ENCODE measurements at places on chromosomes 5 and 9.

GRCh38 chr9:23586906-23587305 lies 239.1 kb downstream of the ELAVL2 start:
- DNase-seq = no peak

- no peak for DNase-seq
Observed at GRCh38 chr9:131707733-131708157, 32.1 kb downstream of the RAPGEF1 start.

GRCh38 chr9:11871852-11872251 lies 821.3 kb upstream of the TYRP1 start:
- no peak for DNase-seq

DNA sequence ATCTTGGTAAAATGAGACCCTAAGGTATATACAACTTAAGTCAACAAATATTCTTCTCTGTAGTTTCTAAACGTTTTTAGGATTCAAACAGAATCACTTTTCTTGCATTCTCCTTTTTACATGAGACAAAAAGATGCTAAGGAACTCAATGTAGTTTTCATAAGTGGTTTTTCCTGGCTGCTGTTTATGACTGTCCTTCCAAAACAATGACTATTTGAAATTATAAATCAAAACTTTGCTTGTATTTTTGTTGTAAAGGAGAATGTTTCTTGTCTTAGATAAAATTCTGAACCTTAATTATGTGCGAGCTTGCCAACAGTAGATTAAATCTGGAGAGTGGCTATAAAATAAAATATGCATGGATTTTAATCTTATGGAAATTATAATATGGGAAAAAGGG lies 53.8 kb downstream of the GRIN3A start:
- DNase-seq = no peak

DNA sequence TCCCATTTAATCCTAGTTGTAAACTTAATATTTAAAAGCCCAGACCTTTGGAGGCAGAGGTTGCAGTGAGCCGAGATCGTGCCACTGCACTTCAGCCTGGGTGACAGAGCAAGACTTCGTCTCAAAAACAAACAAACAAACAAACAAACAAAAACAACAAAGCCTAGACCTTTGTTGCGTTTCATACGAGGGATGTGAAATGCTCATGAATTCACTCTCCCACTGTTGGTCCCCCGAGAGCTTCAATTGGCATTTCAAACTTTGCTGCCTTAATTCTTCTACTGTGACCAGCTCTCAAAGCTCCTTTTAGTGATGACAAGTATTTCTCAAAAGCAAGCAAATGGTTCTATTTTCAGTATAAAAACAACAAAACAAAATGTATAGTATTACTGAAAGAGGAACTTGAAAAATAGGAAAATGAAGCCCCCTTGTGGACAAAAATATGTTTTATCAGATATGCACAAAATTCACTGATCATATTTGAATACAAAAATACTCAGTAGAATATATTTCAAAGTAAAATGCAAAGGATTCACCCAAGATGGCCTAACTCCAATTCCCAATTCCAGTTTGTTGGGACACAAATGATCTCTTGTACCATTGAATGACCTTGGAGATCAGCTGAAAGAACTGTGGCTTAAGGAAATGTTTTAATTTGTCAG lies 140.4 kb downstream of the ESM1 start:
- no peak for DNase-seq

DNA sequence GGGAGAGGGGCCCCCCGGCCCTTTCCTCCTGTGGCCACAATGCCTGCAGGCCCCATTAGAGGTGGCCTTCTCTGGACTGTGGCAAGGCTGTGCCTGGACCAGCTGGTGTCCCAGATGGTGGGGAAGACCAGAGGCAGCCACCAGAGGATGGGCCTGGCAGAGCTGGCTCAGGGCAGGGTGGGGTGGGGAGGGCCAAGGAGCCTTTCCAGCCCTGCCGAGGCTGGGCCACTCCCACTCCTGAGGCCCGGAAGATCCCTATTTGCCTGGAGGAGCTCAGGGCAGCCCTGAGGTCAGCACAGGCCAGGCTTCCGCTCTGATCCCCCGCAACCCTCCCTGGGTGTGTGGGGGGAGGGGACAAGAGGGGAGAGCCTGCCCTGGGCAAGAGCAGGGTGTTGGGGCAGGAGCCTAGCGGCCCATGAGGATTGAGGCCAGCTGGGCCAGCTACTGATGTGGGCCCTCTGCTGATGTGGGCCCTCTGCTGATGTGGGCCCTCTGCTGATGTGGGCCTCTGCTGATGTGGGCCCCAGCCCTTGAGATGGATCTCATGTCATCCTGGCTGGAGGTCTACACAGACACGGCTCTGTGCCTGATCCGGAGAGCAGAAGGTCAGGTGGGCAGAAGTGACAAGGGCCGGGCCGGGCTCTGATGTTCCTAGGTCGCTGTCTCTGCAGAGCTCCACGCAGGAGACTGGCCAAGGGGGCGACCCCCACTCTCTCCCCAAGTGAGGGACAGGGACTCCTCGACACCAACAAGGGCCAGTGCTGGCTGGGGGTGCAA lies 6.0 kb downstream of the MRPS2 start:
- DNase-seq = no peak

- no peak for DNase-seq
Observed at GRCh38 chr9:137234758-137235423, 4.2 kb downstream of the SLC34A3 start.

DNA sequence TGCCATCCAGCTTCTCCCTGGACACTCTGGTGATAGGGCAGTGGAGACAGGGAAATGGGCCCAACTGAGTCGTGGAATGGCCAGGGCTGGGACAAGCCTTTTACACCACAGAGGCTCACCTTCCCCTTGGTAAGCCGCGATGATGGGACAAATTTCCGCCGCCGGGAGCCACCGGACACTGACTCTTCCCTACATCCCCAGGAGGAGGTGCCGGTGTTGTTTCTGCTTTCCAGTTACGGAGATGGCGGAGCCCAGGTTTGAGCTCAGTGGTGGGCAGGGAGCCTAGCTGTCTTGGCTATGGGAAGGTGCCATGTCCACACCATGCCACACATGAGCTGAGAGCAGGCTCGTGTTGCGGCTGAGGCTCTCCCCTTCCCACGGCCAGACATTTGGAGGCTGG lies 19.9 kb upstream of the WNK2 start:
- DNase-seq = no peak

DNA sequence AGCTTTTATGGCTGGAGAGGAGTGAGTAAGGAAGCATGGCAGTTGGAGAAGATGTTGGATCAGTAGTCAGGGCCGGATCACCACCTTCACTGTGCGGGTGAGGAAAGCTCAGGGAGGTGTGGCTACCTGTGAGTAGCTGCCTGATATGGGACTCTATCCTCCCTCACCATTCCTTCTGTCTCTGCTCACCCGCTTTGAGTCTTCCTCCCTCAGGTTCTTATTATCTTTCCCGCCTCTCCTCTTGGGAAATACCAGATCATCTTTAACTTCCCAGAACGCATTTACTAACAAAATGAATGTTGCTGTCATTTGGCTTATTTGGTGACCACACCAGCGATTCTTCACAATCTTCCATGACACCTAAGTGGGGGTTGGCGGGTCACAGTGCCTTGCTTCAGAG lies 140.7 kb upstream of the GPR151 start:
- no peak for DNase-seq

DNA sequence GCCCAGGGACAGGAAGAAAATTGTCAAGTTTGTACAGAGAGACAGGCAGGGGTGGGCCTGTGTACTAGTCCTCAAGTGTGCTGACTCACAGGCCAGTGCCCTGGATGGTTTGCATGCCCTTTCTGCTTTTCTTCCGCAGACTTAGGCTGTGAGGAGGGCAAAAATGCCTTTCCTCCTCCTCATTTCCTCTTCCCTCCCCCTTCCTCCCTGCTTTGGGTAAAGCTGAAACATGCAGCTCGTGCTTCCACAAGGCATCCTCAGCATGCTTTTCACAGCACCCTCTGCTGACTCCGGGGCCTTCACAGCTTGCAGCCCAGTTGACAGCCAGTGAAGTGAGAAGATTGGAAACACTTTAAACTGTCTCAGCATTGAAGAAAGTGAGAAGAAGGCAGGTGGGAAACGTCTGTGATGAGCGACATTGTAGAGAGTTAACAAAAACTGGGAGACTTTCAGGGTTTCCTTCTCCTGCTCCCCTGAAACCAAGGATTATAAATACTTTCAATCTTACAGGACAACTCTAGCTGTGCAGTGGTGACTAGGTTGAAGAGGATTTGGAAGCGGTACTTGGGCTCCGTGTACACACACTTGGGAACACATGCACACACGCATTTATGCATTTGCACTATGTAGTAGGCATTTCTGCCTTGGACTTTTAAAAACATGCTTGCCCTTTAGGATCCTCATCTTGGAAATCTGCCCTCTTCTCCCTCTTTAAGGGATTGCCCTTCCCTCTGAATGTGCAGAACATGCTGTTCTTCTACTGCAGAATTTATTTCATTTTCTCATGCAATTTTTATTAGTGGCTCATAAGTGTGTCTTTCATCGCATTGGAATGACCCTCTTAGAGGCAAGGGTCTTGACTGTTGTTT lies 138.8 kb downstream of the GRIA1 start:
- DNase-seq = no peak

GRCh38 chr5:35159370-35159742 lies 70.9 kb downstream of the PRLR start:
- DNase-seq = no peak

GRCh38 chr5:111704452-111705085 lies 52.4 kb downstream of the NREP start:
- no peak for DNase-seq

GRCh38 chr5:107593009-107593408 lies 77.7 kb downstream of the EFNA5 start:
- DNase-seq = no peak

- no peak for DNase-seq
Observed at GRCh38 chr9:114962809-114963208, 32.4 kb upstream of the TNFSF8 start.

DNA sequence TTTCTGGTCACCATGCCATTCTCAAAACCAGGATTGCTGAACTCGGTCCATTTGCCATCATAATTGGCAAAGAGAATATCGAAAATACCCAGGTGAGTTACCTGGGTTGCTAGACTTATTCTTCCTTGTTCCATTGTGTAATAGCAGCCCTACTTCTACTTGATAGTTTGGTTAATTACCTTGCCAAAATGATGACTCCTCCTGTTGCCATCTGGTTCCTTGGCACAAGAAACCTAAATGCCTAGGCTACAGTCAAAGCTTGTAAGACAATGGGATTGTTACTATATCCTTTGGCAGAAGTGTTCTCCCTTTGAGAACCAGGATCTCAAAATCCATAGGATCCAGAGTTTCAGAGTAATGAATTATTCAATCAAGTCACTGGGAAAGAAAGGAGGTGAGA lies 373.2 kb upstream of the ACTBL2 start:
- DNase-seq = no peak

- no peak for DNase-seq
Observed at GRCh38 chr9:6692433-6692832, 46.9 kb upstream of the GLDC start.

- DNase-seq = no peak
Observed at GRCh38 chr5:75720882-75721281, 3.6 kb upstream of the POC5 start.

GRCh38 chr5:102583276-102584124 lies 84.7 kb upstream of the SLCO6A1 start:
- DNase-seq = no peak

- no peak for DNase-seq
Observed at GRCh38 chr9:129289131-129289731, 111.2 kb upstream of the IER5L start.

DNA sequence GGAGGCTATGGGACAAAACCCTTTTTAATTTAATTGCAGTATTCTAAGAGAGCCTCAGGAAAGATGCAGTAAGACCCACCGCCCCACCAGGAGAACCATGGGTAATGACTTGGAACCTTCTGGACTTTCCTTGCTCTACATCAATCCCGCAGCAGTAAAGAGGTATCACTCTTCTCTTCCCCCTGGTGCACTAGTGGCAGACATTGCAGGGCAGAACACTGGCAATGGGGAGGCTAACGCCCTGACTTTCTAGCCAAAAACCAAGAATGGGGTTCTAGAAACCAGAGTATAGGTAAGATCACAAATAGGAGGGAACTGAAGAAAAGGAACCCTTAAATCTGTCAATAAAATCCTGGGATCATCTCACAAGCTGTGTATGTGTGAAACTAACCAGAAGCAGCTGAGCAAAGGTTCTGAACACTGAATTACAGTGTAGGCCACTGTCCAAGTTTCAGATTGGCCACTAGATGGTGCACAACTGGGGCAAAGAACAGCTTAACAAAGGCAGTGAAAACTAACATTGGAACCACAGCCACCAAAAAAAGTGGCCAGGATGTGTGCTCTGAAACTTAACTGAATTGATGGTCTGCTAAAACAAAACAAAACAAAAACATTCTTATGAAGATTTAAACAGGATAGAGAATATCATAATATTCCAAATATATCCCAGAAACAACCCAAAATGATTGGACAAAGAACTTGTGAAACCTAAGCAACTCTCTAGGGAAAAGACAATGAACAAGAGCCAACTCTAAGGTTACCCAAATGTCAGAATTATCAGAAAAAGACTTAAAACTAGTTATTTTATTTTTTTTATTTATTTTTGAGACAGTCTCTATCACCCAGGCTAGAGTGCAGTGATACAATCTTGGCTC lies 6.6 kb upstream of the FAM151B start:
- no peak for DNase-seq

DNA sequence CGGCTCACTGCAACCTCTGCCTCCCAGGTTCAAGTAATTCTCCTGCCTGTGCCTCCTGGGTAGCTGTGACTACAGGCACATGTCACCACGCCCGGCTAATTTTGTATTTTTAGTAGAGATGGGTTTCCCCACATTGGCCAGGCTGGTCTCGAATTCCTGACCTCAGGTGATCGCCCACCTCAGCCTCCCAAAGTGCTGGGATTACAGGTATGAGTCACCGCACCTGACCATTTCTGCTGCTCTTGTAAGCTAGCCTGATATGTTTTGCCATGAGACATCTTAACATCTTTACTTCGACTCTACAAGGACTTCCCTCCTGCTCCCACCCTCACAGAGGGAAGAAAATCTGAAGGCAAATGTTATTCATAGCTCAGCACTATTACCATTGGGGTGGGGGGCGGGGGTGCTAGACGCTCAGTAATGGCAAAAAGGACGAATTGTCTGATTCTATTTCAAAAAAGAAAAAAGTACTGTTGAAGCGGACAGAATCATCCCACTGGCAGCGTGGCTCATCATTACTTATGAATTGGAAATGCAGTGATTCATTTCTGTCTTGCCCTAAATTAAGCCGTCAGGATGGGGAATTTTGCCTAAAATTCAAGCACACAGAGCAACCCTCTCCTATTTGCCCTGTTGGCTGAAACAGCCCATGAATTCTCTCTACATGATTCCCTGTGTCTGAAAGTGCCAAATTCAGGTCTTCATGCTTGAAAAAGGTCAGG lies 46.4 kb upstream of the WWC1 start:
- no peak for DNase-seq

Data from stimulated activated CD8-positive, alpha-beta memory T cell treated with anti-CD3 and anti-CD28 coated beads, Interleukin-4, amount 100 ng/mL, for 1 hour (primary cell).